Stimulated activated CD8-positive, alpha-beta memory T cell treated with anti-CD3 and anti-CD28 coated beads, Interleukin-4, amount 100 ng/mL, for 4 hours (primary cell): ENCODE measurements at places on chromosomes 3 and 15.

- DNase-seq, result no peak
These were observed 401.8 kb downstream of the SHQ1 start for GRCh38 chr3:72446218-72447058.

DNA sequence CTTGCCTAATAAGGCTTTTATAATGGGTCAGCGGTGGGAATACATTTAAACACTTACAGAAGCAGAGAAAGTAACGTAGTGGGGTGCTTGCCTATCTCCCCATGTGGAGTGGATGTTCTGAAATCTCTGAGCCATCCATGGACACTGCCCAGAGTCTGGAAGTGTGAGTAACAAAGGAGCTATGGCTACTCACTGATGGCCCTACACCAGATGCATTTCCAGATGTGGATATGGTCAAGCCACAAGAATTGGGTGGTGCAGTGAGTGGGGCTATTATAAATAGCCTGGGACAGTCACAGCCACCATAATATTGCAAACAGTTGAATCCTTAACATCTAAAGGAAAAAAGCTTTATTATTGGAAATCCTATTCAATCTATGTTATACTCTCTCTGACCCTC is 96.6 kb downstream of the CGNL1 start:
- no peak for DNase-seq

DNA sequence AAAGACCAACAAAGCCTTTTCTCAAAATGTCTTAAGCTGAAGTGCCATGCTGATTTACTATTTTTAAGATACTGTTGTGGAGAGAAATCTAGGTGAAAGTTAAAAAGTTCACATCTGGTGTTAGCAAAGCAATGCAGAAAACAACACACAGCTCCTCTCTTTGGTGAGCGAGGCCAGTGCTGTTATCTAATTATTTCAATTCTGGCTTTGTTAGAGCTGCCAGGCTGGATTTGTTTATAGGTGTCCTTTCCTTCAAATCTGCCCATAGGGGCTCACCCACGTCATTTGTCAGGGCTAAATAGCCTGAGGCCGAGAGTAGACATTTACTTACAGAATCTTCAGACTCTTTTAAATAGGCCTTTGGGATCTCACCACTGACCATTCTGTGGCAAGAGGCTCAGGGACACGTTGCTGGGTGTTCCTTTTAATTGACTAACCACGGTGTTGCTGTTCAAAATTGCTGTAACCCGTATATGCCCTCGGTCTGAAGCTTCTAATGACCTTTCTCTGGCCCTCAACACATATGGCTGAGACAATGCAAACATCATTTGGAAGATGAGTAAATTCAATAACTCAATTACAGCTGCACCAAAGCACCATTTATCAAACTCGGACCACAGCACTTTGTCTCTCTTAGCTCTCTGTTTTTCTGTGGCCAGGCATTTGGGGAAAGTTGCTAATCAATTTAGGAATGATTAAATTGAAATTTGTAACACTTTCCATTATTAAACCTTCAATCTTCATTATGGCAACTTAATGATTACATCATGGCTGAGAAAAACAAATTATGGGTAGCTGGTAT is 152.6 kb downstream of the PDZRN3 start:
- DNase-seq, result no peak

GRCh38 chr3:72405943-72406566 is 442.2 kb downstream of the SHQ1 start:
- DNase-seq, result no peak

GRCh38 chr3:58989163-58989562 is 60.7 kb downstream of the CFAP20DC start:
- no peak for DNase-seq

DNA sequence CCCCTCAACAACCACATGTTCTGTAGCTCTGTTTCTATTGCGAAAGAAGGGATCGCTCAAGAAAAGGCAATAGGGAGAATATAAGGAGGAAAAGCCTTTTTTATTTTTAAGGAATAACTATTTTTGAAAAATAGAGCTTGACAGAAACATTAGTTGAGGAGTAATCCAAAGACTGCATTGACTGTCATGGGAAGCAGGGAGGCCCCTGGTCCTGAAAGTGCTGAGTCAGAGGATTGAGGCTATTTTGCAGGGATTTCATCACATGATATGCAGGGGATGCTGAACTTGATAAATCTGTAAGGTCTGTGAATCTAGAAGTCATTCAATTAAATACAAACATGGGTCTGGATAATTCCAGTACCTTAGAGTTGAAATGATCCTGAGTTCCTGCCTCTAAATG is 92.0 kb downstream of the MTHFS start:
- DNase-seq, result no peak

GRCh38 chr3:111434941-111435622 is 106.9 kb upstream of the CD96 start:
- no peak for DNase-seq

DNA sequence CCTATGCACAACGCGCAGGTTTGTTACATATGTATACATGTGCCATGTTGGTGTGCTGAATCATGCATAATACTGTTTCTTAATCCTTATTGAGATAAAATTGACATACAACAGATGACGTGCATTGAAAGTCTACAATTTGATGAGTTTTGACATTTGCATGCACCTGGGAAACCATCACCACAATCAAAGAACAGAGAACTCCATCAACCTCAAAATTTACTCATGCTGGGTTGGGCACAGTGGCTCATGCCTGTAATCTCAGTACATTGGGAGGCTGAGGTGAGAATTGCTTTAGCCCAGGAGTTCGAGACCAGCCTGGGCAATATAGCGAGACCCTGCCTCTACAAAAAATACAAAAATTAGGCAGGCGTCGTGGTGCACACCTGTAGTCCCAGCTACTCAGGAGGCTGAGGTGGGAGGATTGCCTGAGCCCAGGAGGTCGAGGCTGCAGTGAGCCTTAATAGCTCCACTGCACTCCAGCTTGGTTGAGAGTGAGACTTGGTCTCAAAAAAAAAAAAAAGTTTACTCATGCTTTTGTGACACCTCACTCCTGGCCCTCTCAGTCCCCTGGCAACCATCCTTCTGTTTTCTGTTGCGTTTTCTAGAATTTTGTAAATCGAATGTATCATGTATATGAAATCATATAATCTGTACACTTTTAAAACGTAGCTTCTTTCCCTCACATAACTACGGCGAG is 56.6 kb downstream of the BHLHE40 start:
- DNase-seq, result no peak

GRCh38 chr3:49165771-49166751 is at the start of gene CCDC71:
TSS of gene CCDC71 (minus strand) at chr3:49166331. CDS start at chr3:49164208, 2,123 bp downstream.
- DNase-seq, result peak; percentile 44

- DNase-seq, result no peak
These were observed 2.1 kb downstream of the RAB43 start for GRCh38 chr3:129119365-129120100.

DNA sequence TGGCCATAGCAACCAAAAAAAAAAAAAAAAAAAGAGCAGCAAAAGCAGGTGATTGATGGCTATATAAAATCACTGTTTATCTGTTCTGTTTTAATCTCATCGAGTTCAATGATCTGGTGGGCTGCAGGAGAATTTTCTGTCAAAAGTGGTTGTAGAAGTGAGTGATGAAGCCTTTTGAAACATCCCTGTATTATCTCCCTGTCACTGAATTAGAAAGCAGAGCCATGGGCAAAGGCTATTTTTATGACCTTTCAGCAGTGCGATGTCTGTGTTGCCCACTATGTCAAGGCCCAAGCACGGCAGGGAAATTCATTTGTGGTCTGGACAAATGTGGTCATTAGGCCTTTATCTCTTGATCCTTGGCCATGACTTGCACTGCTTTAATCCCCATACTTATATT is 59.9 kb downstream of the OTOL1 start:
- no peak for DNase-seq

- no peak for DNase-seq
These were observed 35.1 kb downstream of the HMG20A start for GRCh38 chr15:77455696-77456321.

- DNase-seq, result no peak
These were observed 203.3 kb upstream of the LMCD1 start for GRCh38 chr3:8298021-8298954.

- no peak for DNase-seq
These were observed 49.3 kb downstream of the FEM1B start for GRCh38 chr15:68326711-68327354.

GRCh38 chr3:172153335-172153861 is 114.0 kb downstream of the FNDC3B start:
- DNase-seq, result no peak

DNA sequence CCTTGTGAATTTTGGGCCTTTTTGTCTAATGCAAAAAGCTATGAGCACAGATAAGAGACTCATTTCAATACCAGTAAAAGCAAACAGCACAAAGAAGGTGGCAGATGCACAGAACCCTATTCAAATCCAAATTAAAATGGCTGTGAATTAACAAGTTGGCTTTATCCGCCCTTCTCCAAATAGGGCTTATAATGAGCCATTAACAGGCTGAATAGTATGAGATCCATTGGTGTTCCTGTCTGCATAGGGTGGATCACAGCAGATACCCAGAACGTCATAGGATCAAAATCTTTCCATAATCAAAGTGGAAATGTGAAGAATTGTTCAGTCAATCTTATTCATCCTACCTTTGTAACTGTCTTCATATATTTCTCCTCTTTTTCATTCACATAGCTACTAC is 282.4 kb upstream of the UMPS start:
- no peak for DNase-seq

DNA sequence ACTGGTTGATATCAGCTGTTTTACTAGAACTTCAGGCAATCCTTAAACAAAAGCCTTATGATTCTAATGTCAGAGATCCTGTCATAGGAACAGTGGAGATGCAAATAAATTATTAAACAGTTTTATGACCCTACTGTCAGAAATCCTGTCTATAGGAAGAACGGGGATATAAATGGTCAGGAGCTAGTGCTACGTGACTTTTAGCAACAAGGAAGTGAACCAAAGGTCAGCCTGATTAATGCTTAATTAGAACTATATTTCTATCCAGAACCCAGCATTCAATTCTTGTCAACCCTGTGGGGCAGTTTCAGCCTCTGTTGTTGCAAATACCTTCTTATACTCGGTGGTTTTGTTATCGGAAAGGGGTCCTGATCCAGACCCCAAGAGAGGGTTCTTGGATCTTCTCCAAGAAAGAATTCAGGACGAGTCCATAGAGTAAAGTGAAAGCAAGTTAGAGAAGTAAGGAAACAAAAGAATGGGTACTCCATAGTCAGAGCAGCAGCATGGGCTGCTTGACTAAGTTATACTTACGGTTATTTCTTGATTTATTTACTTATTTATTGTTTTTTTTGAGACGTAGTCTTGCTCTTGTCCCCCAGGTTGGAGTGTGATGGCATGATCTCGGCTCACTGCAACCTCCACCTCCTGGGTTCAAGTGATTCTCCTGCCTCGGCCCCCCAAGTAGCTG is 59.9 kb upstream of the RNU6-1 start:
- DNase-seq, result no peak

DNA sequence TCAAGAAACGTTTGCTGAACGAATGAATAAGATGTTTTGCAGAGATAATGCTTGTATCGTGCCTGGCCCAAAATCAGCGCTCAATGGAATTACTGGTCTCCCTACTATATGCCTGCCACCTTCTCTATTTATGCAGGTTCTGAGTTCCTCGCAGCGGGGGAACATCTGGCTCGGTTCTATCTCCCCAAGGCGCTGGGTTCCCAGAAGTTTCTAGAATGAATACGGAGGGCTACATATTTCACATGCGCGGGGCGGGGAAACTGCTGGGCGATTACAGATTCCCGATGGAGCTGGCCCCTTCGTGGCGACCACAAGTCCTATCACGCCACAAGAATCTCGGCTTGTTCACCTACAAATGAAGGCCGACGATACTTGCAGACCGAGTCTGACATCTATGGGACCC is 411 bp upstream of the EIF2B5 start:
- DNase-seq, result no peak

DNA sequence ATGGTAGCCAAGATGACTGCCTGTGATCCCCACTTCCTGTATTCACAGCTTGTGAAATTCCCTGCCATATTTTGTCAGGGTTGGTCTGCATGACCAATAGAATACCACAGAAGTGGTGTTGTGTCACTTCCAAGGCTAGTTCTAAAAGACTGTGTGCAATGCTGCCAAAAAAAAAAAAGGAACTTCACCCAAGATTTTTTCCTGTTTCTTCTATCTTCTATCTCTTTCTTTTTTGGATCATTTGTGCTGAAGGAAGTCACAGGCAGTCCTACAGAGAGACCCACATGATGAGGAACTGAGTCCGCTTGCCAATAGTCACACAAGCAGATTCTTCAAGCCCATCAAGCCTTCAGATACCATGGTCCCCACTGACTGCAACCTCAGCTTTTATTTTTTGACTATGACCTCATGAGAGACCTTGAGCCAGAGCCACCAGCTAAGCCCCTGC is 18.1 kb upstream of the RAF1 start:
- DNase-seq, result no peak

GRCh38 chr3:89635137-89635536 is 527.7 kb downstream of the EPHA3 start:
- no peak for DNase-seq

DNA sequence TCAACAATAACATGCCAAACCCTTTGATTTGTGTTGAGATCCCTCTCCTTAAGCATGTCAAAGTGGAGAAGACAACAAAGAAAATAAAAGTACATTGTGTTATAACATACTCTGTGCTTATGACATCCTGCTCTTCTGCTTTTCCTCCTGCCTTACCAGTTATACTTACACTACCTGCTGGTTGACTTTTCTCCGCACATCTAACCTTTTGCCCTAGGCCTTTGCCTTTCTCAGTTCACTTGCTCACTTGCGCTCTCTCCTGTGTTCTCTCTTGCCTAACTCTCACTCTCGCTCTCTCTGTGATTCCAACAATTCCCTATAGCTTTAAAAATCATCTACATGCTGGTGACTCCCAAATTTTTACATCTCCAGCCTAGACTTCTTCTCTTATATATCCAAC is 5.7 kb downstream of the DNAH12 start:
- DNase-seq, result no peak

DNA sequence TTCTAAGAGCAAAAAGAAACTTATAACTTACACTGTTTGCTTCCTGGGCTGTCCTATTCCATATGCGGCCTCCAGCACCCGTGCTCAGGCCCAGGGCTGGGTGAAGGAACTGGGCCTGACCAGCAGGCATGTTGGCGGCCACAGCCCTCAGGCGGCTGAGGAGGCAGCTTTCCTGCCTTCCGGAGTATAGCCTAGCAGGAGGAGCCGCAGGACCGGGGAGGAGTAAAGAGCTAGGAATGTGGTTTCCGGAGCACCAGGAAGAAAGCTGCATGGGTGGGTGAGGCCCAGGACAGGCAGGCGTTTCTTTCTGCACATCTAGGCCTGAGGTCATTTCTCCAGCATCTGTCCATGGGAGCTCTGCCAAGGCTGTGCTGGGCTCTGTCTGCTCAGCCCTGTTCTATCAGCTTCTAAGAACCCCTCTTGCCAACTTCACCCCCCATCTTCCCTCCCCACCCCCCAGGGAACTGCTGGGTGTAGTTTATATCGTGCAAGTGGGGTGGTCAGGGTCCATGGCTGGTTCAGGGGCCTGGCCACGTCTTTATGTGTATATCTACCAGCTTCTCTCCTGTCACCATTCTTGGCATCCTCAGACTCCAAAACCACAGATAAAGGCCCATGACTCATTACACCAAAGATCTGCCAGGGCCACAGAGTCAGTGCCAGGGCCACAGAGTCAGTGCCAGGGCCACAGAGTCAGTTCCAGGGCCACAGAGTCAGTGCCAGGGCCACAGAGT is 7.8 kb upstream of the KIF7 start:
- no peak for DNase-seq

GRCh38 chr15:31314380-31314779 is 12.3 kb upstream of the KLF13 start:
- DNase-seq, result no peak
